ENCODE measurements at places on chromosomes 5 and 9. TPM values are rescaled to one million over a fixed set of nuclear protein-coding genes. Genes with fewer than 3 reads are reported as not detected.
A peak's percentile ranks its signal among the peaks of the same experiment; 100 is the strongest.

- no peak overlapping the region for H3K4me3 ChIP-seq
- H3K36me3 ChIP-seq = no peaks in the 10 kb centered on the region
- DNase-seq = no peak
- H3K27ac ChIP-seq = no peak overlapping the region
- no peaks in the 10 kb centered on the region for H3K4me1 ChIP-seq
Observed at GRCh38 chr9:99628849-99629620, 192.7 kb upstream of the NR4A3 start.

PCDHGA5 gene
- total RNA-seq = 0.15 TPM

- no peak for DNase-seq
- peaks cover 16% of the 10 kb centered on the region for H3K36me3 ChIP-seq
- peak overlapping the region; percentile 27 for H3K27ac ChIP-seq
- peaks cover 16% of the 10 kb centered on the region for H3K4me1 ChIP-seq
- no peaks in the 10 kb centered on the region for H3K27me3 ChIP-seq
Observed at GRCh38 chr5:87347841-87348240, 64.9 kb downstream of the CCNH start.

TMEM174 gene
- total RNA-seq = not detected

- no peaks in the 10 kb centered on the region for H3K27me3 ChIP-seq
- DNase-seq = no peak
- peak overlapping the region; percentile 86 for H3K27ac ChIP-seq
- peaks cover 29% of the 10 kb centered on the region for H3K4me1 ChIP-seq
- peak overlapping the region; percentile 43 for H3K4me3 ChIP-seq
- H3K36me3 ChIP-seq = peaks cover 8% of the 10 kb centered on the region
Observed at GRCh38 chr5:67059744-67060490, 136.7 kb downstream of the CD180 start.

DNA sequence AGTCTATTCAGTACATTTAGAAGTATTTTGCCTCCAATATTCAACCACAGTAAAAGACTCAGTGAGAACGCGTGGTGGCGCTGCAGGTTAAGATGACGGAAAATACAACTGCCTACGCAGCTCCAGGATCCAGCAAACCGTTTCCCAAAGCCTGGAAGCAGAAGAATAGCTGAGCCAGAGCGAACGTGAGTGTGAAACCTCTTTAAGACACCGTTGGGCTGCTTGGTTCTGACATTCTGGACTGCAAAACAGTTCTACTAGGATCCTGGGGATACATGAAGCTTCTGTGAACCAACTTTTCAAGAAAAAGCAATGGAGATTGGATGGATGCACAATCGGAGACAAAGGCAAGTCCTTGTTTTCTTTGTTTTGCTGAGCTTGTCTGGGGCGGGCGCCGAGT is at the start of gene PCDHB16:
PCDHB16 (plus strand) TSS at position 140 of the 400 bp plus-strand sequence; CDS start at position 313, 173 bp downstream.
- H3K4me3 ChIP-seq = peak within 1 kb of the TSS; percentile 73
- no peaks in the 10 kb centered on the region for H3K4me1 ChIP-seq
- no peak for DNase-seq

TAF11L10 gene
- not detected for total RNA-seq

DNA sequence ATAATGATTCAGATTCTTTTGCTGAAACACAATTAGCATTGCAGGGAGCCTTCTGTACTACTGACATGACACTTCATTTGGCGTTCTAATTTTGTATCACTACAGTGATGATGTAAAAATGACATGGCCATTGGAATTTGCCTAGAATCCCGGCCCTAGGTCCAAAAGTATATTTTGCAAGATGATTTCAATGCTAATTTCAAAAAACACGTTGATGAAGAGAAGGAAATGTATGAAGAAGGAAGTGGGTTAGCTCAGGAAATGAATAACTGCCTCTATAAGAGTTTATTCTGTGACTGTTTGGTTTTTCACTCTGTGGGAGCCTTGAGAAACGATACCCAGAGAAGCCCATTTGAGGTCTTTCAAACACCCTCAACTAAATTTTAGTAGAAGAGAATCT is 59.3 kb downstream of the OSTF1 start:
- H3K4me3 ChIP-seq = no peak overlapping the region
- peaks cover 28% of the 10 kb centered on the region for H3K4me1 ChIP-seq
- no peak for DNase-seq
- H3K27ac ChIP-seq = peak overlapping the region; percentile 78
- H3K27me3 ChIP-seq = no peaks in the 10 kb centered on the region
- H3K36me3 ChIP-seq = peaks cover 28% of the 10 kb centered on the region

PNPLA7 gene
- total RNA-seq = 4.1 TPM

SPINK13 gene
- not detected for total RNA-seq

PTPN3 gene
- 7.2 TPM for total RNA-seq

LRRC14B gene
- not detected for total RNA-seq

Measured in chondrocyte (in vitro differentiated cells).